ENCODE measurements at places on chromosomes 12 and 14. TPM values are rescaled to one million over a fixed set of nuclear protein-coding genes. Genes with fewer than 3 reads are reported as not detected.

DNA sequence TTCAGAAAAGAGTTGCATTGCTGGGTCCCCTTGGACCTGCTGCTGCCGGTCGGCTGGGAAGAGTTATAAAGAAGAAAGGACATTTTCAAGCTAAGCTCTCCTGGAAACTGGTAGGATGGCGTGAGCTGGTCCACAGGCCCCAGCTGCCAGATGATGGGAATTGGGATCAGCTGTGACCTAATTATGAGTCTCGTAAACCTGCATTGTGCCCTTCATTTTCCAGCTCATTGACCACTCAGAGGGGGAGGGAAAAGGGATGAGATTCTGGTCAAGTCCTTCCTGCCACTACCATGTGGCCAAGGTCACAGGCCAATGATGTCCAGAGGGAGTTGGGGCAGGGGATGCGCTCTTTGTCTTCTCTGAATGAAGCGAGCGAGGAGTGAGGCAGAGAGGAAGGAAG, 320.9 kb downstream of the NRXN3 start:
- peak; percentile 66 for DNase-seq

- DNase-seq: no peak
Measured at GRCh38 chr12:99140017-99140720, 495.1 kb downstream of the APAF1 start.

DNA sequence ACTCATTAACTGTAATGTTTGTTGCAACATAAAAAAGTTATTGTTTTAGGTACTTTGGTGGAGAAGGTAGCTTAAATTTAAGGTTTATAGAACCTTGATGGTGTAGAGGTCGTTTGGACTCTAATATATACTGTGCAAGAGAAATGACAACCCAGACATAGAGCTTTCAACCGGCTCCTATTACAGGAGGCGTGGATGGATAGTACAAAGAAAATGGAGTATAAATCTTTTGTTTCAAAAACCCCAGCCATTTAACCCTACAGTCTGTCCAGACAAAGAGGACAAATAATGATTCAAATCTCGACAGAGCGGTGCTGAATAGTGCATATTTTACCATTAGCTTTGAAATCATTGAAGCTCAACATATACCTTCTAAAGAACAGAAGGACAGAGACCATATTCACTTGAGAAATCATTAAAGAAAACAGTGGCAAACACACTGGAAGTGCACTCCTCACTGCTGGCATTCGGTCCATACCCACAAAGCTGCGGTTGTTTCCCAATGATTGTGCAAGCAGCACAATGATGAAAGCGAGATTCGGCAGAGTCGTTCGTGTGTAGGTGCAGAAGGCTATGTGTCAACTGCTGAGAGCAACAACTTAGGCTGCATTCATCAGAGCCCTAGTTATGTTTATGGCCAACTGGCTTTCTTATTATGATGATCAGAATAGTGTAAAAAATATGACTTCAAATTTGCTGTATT, 688.6 kb downstream of the NOVA1 start:
- no peak for DNase-seq

- no peak for DNase-seq
Measured at GRCh38 chr14:103925316-103925715, 2.9 kb upstream of the TDRD9 start.

SYT10 gene
- not detected for total RNA-seq

DNA sequence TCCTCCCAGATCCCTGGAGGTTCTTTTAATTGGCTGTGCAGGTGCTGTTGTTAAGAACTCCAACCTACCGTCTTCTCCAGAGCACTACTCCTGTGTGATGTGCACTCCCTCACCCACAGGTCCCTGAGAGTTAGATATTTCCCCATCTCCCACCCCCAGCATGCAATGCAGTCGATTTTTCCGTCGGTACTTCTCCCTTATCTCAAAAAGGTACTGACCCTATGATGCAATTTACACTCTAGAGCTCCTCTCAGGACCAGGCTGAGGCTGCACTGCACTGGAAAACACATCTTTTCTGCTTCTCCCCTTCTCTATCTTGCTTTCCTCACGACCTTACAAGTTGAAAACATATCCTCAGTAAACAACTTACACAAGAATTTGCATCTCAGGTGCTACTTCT, 312.4 kb upstream of the TBX3 start:
- no peak for DNase-seq

TBC1D30 gene
- total RNA-seq: 15.2 TPM

DNA sequence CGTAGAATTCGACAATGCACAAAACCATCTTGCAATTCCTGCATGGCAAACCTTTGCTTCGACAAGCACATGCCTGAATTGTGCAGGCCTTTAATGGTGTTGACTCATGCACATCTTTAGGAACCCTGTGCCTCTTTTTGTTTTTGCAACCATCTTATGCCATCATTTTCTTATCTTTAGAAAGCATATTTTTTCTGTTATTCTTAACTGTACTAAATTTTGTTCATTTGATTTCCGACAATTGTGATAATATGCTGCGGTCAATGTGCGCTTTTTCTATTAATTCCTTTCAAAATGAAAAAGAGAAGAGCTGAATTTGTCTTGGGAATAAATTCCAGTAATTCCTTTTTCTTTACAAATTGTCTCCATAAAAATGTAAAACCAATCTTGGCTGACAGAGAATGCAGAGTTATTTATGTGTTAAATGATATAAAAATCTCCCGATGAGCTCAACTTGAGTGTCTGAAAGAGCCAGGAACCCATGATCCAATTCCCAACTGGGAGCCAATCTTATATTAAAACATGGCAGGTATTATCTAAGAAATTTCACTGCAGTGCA, 20.1 kb upstream of the CDK17 start:
- no peak for DNase-seq

DTX1 gene
- total RNA-seq: 4.3 TPM

GRCh38 chr12:93950311-93950710, 198.1 kb upstream of the PLXNC1 start:
- DNase-seq: no peak

DNA sequence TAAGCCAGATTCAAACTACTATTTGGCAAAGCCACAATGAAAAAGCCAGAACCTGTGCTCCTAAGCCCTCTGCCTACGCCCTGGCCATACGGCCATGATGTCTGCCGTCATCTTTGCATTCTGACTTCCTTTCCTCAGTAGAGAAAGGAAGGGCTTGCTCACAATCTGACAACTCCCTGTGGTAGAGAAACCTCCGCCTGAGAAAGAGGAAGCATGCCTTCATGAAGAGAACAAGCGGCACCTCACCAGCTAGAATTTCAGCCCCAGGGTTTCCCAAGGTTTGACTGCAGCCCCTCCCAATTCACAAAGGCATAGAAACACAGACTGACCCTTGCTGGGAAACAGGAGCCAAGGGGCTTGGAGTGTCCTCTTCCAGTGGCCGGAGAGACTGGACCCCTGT, 25.7 kb downstream of the TEP1 start:
- DNase-seq: no peak

DNA sequence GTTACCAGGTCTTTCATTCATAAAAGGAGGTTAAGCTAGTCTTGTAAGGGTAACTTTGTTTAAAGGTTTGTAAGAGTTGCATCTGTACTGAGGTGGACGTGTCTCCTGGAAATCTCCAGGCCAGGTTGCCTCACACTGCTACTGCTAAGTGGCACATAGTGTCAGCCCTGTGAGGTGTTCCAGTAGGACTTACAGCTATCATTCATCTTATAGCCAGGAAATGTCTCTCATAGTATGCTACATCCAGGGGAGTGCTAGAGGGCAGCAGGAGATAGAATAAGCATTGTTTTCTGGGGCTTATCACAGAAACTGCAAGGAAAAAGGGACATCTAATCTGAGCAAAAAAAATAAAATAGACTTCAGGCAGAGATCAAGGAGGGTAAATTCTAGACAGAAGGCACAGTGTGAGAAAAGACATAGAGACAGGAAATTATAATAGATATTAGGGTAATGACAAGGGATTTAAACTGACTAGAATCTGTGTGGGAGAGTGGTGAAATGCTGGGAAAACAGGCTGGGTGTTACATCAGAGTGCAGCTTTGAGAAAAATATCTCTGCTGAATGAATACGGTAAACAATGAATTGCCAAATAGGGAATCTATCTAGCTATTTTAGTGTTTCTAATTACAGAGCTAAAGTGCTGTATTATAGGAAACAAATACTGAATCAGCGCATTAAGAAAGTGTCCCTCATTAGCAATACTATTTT, 205.1 kb upstream of the ABCD2 start:
- no peak for DNase-seq

- no peak for DNase-seq
Measured at GRCh38 chr12:119700078-119700477, 32.1 kb downstream of the PRKAB1 start.

DNA sequence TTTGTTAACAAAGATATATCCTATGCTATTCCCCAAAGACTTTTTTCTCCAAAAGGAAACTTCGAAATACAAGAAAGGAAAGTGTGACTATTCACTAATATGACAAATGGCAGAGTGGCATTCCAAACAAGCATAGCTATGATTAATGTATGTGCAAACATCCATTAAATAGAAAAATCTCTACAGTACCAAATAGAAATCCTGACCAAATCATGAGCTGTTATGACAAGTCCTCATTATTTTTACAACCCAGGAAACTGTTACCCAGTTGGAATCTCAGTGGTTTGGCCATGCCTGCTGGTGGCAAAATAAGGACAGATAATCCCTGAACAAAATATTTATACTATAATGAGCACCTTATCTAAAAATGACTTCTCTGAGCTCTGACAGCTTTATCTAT, 202.1 kb downstream of the SEC23A start:
- DNase-seq: no peak

DNA sequence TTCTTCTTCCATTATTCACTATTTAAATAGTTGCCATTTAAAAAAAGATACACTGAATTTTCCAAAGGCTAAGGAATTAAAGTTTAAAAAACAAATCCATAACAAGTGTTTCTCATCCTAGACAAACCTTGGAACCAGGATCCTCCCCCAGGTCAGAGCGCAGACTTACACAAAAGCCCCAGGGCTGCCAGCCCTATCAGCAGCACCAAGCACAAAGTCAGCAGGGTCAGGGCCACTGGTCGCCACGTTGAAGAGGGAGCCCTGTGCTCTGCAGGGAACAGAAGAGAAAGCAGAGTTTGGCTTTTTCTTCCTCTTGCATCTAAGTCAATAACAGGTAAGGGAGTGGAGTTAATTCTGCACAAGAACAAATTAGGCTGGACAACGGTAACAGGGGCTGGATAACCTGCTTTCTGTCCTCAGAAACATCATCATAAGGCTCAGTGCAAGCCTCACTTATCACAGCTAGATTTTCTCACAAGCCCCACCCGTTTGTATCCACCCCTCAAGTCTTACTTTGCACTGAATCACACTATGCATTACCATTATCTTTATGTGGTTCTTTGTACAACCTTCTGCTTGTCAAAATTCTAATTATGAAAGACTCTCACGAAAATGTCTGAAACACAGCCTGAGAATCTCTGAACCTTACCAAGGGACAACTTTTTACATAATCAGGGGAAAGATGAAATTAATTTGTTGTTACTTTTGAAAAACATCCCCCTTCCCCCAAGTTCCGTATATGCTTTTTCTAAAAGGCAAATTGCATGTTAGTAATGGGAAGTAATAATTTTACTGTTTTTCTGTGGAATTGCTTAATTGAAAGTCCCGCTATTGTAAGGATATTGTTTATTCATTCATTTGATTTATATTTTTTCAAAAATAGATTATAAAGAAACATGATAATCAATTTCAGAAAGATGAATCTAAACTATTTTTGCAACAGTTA, 9.6 kb downstream of the CLEC1A start:
- no peak for DNase-seq

DNA sequence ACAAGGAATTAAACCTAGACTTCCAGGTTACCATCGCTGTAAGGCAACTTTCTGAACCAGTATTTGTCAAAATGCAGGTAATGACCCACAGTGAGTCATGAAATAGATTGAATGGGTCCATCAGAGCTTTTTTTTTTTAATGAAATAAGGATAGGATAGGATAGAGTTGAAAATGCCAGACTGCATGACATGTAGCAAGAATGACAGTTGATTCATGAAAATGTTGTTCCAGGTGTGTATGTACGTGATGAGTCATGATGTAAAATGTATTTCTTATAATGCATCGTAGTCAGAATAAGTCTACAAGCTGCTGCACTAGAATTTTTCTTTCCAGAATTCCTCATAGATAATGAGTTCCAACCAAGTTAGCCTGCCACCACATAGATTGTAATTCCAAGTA, 184.4 kb upstream of the BCL2L14 start:
- no peak for DNase-seq

CPNE6 gene
- 0.44 TPM for total RNA-seq

- no peak for DNase-seq
Measured at GRCh38 chr14:52885230-52885629, 65.6 kb downstream of the FERMT2 start.

USP44 gene
- 2.7 TPM for total RNA-seq

GRCh38 chr12:123731596-123731995, 19.4 kb downstream of the ATP6V0A2 start:
- DNase-seq: no peak

DNA sequence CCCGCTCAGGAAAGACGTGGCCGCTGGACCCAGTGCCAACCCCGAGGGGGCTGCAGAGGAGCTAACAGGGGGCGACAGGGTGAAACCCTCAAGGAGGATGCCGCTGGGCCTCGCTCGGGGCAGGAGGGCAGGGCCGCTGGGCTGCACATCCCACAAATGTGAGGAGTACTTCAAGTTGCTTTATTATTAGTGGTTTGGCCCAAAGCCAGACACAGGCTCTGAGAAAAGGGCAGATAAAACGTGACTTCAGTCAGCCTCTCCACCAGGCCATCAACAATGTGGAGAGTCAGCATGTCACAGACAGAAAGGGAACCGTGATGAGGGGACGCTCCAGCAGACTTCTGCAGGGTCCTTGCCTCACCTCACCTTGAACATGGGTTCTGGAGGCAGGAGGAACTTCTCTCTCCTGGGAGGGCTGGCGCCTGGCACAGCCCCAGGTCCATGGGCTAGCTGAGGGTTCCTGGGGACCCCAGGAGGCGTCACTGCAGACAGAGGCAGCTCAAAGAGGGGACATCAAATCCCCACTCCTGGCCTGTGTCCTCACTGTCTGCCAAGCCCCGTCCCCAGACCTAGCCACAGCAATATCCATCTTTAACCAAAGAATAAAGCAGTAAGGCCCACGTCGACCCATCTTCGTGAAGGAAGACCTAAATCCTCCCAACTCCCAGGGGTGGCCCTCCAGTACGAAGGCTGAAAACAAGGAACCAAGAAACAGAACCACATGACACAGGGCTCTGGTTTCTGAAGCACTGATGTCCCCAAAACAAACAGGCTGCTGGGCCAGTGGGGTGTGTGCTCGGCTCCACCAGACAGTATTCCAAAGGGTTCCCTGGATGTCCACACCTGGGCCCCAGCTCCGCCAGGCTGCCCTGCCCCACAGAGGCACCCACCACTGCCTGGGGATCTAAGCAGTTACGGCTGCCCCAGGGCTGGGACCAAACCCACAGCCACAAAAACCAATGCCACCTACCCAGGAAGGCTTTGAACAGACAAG, 35.1 kb downstream of the CCDC85C start:
- DNase-seq: no peak

CLEC2B gene
- not detected for total RNA-seq

DNA sequence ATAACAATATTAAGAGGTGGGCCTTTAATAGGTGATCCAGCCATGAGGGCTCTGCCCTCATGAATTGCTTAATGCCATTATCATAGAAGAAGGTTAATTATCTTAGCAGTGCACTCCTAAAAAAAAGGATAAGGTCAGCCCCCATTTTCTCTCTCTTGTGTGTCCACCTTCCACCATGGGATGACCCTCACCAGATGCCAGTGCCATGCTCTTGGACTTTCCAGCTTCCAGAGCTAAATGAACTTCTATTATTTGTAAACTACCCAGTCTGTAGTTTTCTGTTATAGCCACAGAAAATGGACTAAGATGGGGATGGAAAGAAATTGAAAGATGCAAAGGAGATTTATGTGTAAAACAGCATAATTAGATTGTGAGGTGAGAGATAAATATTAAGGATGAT, 125.4 kb downstream of the FOXA1 start:
- no peak for DNase-seq

GRCh38 chr12:71478270-71478669, 38.7 kb downstream of the LGR5 start:
- DNase-seq: no peak

RDH12 gene
- 0.22 TPM for total RNA-seq

Data from glutamatergic neuron (in vitro differentiated cells).